ENCODE measurements at places on chromosomes 2 and 18.

DNA sequence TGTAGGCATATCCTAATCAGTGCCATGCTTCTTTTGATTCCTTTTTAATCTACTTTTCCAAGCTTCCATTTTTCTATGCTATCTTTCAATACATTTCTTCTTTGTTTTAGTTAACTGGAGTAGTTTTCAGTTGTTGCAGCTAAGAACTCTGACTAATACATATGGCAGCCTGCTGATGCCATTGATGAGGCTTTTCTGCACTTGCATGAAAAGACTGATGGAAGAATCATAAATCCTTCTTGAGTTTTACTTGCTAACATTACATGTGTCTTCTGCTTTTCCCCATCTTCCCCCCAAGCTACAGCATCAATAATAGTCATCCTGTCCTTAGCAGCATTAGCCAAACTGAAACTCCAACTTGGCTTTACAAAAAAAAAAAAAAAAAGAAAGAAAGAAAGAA is 203.3 kb downstream of the LRP1B start:
- DNase-seq, result no peak

DNA sequence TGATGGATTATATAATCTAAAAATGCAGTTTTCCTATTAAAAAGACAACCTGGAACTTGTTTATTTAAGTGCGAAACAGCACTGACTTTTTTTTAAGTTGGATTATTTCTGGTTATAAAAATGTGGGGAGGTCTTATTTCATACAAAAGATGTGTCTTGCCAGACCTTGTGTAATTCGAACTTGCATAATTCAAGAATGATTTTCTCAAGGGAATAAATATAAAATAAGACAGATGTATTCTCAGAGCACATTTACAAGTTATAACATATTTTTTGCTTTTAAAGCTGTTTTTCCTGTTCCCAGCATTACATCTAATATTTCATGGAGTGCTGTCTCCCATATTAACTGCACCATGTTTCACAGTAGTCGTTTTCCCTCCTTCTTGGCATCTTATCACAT is 263.1 kb downstream of the CDH20 start:
- no peak for DNase-seq

DNA sequence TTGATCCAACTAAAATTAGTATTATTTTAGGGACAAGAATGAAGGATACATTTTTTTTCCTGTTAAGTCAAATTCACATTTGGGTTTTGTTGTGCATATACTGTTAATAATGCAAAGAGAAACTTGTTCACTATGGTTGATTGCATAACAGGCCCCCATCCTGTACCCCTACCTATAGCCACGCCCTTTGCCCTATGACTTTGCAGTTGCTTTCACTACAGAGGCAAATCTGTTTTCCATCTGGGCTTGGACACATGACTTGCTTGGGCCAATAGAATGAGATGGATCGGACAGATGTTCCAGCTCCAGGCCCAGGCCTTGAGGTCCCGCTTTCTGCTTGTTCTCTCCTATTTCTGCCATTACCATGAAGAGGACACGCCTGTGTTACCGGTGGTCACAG is 278.5 kb upstream of the HNRNPA3 start:
- DNase-seq, result no peak

DNA sequence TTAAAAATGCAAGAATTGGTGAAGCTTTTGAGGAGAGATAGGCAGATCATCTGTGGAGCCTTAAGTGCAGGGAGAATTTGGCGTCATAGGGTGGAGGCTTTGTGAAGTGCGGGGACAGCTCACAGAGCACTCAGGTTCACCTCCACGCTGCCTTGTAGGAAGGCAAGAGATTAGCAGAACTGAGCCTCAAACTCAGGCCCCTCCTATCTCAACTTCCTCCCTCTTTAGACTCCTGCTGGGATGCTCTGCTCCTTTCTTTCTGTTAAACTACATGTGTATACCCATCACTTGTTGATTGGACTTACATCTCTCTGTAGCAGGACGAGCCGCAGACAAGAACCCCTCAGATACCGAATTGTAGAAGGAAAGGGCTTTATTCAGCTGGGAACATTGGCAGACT is 422.2 kb downstream of the SETBP1 start:
- no peak for DNase-seq

GRCh38 chr2:43879261-43879660 is 40.5 kb downstream of the ABCG8 start:
- no peak for DNase-seq

GRCh38 chr2:160679686-160680085 is 186.1 kb upstream of the RBMS1 start:
- no peak for DNase-seq

GRCh38 chr18:48639772-48640432 is 101.1 kb downstream of the CTIF start:
- DNase-seq, result no peak
